ENCODE measurements at places on chromosomes 7 and 10.

DNA sequence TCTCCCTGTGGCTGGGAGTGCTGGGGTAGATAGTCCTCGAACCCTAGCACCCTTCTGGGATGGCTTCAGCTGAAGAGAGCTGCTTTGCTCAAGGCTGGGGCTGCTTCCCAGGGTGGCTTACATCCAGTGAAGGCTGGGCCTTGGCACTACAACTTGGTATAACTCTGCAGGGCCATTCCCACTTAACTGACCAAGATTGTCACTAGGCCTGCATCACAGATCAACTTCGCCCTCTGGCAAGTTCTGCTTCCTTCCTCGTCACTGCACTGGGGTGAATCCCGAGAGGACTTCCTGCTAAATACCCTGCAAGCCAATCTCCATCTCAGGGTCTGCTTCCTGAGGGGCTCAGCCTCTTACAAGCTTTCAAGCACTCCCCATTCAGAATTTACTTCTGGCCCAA is 195.2 kb downstream of the DOCK4 start:
- DNase-seq, result no peak

DNA sequence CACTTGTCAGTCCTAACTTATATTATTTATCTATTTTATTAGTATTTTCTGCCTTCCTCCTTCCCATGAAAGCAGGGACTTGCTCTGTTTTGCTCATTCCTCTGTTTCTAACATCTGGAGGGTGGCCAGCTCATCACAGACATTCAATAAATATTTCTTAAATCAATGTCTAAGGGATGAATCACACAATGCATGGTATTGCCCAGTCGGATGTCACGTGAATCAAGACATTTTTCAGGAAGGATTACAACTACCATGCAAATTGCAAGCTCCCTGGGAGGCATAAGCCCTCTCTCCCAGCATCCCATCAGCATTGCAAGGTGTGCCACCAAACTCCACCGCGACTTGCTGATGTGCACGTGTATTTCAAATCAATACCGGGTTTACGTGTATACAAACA is 146.6 kb upstream of the RNF32 start:
- DNase-seq, result no peak

DNA sequence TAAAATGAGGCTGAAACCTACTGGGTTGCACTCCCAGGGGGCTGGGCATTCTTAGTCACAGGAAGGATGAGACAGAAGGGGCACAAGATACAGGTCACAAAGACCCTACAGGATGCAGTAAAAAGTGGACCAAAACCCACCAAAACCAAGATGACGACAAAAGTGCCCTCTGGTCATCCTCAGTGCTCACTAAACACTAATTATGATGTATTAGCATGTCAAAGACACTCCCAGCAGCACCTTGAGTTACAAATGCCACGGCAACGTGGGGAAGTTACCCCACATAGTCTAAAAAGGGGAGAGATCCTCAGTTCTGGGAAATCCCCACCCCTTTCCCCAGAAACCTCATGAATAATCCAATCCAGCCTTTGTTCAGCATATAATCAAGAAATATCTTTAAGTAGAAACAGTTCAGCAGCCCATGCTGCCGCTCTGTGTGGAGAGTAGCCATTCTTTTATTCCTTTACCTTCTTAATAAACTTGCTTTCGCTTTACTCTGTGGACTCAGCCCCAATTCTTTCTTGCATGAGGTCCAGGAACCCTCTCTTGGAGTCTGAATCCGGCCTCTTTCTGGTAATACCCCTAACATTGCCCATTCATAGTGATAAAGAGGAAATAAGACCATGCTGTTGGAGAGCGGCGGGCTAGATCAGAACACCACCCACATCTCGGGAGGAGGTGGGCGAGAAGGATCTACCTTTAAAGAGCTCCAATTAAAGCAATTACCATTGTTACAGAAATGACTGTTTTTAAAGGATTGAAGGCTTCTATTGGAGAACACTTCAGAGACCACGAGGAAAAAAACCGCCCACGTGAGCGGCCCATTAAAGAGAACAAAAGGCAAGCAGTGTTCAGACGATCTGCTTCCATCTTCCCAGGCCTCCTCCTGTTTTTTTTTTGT is 170.9 kb downstream of the USP6NL start:
- DNase-seq, result no peak

DNA sequence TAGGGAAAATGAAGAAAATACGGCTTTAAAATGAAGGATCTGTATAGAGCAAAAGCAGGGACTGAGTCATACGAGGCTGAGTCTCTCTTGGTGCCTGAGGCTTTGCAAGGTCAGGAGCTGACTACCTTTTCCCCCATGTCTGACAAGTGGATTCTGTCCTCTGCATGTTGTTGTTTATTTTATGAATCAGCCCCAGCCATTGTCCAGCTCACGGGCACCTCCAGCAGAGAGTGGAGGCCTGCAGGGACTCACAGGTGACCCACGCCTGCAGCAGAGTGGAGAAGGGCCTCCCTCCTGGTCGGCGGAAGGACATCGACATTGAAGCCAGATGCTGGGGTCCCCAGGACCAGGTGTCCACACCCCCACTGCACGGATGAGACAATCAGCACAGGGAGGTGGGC is 233.9 kb downstream of the WDR37 start:
- no peak for DNase-seq

DNA sequence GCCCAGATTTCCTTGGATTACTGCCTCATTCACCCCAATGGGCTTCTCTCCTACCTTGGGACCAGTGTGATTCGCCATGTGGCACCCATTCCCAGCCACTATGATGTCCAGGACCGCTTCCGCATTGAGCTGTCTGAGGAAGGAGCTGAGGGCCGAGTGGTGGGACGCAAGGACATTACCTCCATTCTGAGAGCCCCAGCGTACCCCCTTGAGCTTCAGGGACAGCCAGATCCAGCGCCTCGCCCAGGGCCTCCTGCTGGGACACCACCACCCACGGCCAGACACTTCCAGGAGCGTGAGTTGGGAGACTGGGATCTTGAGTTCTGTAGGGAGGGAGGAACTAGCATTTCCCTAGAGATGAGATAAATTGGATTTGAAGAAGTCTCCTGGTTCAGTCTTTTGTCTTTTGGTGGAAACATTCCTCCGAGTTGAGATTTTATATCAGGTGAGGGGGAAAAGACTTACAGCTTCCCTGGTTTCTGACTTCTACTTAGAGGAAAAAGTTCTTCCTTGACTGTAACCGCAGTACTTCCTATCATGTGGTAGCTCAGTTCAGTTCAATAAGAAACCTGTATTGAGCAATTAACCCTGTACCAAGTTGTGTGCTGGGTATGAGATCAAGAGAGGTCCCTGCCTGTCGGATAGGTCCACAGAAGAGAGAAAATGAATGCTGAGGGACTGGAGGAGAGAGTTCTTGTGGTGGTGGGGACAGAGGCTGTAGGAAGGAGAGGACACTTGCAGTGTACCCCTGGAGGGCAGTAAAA is 1.3 kb downstream of the MOSPD3 start:
- DNase-seq, result no peak

DNA sequence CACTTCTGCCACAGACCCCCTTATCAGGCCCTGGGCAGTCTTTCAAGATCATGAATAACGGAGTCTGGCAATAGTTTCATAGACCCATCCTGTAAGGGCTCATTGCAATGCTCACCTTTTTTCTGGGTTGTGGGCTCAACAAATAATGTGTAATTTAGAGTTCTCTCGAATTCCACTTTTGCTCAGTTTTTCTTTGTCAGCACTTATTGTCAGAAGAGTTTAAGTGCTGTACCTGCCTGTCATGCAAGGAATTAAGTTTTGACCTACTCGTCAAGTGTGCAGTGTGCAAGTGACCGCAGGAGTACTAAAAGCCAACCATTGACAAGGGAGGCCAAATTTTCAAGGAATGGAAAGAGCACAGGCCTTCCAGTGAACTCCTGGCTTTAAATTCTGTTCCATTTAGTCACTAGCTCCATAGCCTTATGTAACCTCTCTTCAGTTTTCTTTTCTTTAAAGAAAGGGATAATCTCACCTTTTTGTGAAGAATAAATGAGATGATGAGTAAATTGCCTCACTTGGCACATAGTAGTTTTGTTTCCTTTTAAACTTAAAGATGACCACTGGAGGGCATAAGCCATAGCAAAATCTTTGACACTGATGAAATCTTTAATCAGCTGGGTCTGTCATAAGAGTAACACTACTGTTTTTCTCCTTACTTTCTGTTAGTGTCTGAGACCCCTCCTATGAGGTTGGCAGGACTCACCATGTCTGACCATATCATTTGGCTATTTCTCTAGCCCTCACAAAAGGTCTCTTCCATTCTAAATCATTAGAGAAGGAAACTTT is 313.3 kb downstream of the TYW1 start:
- DNase-seq, result no peak

GRCh38 chr7:78159545-78159944 is 361.0 kb downstream of the PHTF2 start:
- no peak for DNase-seq

GRCh38 chr7:45692031-45692430 is 117.9 kb downstream of the ADCY1 start:
- DNase-seq, result no peak

All from left cardiac atrium (tissue), 4 donors.